ENCODE measurements at places on chromosomes 5 and 9.

- DNase-seq = no peak
These were observed 5.6 kb downstream of the IFNA13 start for GRCh38 chr9:21362287-21362686.

- no peak for DNase-seq
These were observed 18.4 kb downstream of the CAMK4 start for GRCh38 chr5:111242606-111243005.

DNA sequence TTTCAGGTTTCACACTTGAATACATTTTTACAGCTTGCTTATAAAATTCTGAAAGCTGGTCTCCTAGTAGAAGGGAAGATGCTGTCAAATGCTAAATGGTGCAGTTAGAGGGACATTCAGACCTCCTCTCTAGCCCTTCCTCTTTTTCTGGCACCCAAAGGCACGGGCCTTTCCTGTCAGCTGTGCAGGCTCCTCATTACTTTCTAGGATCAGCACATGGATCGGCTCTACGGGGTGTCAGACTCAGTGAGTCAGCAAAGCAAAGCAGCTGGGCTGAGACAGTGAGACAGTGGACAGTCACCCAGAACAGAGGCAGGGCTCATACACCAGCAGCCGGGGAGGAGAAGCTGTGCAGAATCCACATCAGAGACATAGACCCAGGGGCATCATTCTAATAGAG is 80.0 kb upstream of the TNC start:
- DNase-seq = no peak

DNA sequence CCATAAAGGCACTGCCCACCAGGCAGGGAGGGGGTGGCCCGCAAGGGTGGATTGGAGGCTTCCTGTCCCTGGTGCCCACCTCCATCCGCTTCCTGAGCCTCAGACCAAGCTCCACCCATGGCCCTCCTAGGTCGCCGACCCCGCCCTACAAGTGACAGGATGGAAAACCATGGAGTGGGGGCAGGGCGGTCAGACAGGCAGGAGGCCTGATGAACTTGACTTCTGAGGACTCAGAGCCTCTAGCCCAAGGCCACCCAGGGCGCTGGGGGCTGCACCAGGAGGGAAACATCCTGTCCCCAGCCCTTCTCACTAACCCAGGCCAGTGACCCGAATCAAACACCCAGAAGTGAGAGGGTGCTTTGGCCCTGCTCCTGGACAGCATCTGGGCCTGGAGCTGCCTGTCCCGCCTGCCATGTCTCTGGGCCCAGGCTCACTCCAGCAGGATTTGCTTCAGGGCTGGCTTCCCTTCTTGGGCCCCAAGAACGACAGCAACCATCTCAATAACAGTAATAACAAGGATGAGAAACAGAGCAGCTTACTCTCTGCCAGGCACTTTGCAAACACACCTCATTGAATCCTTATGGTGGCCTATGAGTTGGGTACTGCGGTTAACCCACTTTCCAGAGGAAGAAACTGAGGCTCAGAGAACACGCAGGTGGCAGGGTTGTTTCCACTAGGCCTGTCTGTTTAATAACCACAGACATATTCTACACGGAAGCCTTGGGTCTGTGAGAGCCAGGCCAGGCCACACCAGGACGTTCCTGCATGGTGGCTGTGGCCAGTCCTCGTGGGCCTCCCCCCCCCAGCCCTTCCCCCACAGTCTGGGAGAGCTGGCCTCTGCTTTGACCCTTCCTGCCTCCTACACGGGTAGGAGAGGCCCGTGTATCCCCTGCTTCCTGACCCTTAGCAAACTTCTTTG is 4.4 kb upstream of the ST6GALNAC6 start:
- DNase-seq = peak; percentile 56

DNA sequence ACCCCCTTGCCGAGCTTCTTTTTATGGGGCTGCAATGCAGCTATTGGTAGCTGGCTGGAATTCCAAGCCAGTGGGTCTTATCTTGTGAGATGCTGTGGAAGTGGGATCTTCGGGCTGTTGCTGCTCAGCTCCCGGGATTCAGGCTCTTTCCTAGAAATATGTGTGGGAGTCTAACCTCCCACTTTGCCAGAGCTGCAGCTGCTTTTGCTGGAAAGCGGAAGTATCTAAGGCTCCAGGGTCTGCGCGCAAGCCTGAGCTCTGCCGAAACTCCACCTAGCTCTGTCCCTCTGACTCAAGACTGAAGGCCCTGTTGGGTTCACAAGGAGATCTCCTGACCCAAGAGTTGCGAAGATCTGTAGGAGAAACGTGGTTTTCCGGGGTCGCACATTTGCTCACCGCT is 151.1 kb upstream of the ANKRD55 start:
- DNase-seq = no peak

- no peak for DNase-seq
These were observed 8.3 kb downstream of the LPCAT1 start for GRCh38 chr5:1515311-1515920.
